ENCODE measurements at places on chromosomes 6 and 20. TPM values are rescaled to one million over a fixed set of nuclear protein-coding genes. Genes with fewer than 3 reads are reported as not detected.

DNA sequence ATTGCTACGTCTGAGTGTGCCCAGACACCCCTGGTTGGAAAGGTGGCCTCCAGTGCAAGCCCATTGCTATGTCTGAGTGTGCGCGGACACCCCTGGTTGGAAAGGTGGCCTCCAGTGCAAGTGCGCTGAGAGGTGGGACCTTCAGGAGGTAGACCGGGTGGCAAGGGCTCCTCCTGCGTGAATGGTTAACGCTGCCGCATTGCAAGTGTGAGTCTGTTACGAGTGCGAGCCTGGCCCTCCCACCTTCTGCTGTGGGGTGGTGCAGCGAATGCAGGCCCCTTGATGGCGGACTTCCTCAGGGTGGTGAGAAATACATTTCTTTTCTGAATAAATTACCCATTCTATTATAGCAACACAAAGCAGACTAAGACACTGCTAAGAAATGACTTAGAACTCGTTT lies 208.8 kb downstream of the DLL1 start:
- H3K4me3 ChIP-seq, result no peak overlapping the region
- H3K27ac ChIP-seq, result no peak overlapping the region
- no peaks in the 10 kb centered on the region for H3K27me3 ChIP-seq
- H3K4me1 ChIP-seq, result no peaks in the 10 kb centered on the region
- no peak for DNase-seq

The MAS1 gene
- 0.03 TPM for total RNA-seq

- no peaks in the 10 kb centered on the region for H3K4me1 ChIP-seq
- H3K4me3 ChIP-seq, result no peak overlapping the region
- no peaks in the 10 kb centered on the region for H3K27me3 ChIP-seq
- H3K27ac ChIP-seq, result no peak overlapping the region
- no peaks in the 10 kb centered on the region for H3K36me3 ChIP-seq
These were observed 52.9 kb downstream of the NOX3 start for GRCh38 chr6:155402656-155403304.

DNA sequence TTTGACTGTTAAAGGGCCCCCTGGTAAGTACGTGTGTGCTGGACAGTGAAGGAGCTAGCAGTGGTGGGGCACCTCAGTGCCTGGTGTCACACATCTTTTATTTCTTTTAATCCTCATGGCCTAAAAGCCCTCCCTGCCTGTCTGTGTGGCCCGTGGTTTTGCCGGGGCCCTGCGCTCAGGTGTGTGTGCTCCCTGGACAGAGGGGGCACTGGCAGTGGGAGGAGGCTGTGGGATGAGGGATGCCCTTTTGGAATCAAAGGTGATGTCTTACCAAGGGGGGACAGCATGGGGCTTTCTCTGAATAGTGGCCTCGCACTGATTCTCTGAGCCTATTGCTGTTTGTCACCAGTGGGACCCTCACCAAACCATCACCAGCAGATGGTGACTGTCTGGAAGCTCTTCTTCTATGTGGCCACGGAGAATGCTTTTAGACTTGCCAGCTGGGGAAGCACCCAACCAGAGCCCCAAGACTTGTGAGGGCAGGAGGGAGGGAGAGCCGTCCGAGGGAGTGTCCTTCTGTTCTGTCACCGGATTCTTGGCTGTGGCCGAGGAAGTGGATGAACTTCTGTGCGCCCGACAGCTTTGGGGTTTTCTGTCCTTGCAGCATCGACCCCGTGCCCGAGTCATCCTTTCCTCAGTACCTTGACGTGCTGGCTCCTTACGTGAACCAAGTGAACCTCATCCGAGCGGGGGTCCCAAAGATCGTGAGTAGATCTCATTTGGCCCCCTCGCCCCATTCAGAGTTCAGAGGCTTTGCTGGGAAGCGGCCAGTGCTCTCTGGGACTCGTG lies 18.1 kb downstream of the PNLDC1 start:
- H3K4me3 ChIP-seq, result no peak overlapping the region
- DNase-seq, result no peak
- no peaks in the 10 kb centered on the region for H3K4me1 ChIP-seq
